NCI-H1436 (cell line): ENCODE measurements at places on chromosomes 12 and 14.

- DNase-seq: no peak
These were observed 117.7 kb downstream of the ADCK1 start for GRCh38 chr14:77917491-77918201.

GRCh38 chr12:21551841-21552465, 25.9 kb downstream of the SPX start:
- DNase-seq: no peak

DNA sequence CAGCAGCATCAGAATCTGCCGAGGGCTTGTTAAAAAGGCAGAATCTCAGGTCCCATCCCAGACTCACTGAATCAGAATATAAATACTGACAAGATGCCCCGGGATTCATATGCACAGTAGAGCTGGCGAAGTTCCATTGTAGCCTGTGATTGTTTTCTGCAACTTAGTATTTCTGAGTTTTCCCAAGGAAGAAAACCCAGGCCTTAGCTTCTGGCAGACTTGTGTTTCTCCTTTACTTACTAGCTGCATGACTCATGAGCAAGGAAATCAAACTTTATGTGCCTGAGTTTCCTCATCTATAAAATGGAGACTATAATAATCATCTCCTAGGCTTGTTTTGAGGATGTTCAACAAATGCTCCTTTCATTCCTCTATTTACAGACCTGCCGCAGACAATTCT, 278.5 kb upstream of the PLEKHG7 start:
- no peak for DNase-seq

DNA sequence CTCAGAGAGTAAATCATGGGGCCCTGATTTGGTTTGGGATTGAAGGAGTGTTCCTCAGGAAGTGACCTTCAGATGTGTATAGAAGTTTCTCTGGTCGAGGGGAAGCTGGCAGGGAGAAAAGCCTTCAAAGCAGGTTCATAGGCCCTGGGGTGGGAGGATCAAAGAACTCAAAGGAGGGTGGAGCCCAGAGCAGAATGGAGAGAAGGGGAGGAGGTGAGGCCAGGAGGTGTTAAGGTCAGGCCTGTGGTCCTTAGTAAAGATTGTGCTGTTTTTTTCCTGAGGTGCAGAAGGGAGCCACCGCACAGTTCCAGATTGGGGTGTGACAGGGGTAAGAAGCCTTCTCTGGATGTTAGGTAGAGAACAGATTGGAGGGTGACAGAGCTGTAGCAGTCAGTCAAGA, 9.7 kb upstream of the CFAP251 start:
- DNase-seq: no peak

- no peak for DNase-seq
These were observed 1.5 kb upstream of the POU6F1 start for GRCh38 chr12:51219322-51219721.

GRCh38 chr12:27554421-27555186, 30.6 kb downstream of the PPFIBP1 start:
- no peak for DNase-seq

GRCh38 chr12:62847709-62848108, 87.2 kb downstream of the PPM1H start:
- DNase-seq: no peak

GRCh38 chr12:61667676-61668075, 592.5 kb upstream of the USP15 start:
- DNase-seq: no peak

DNA sequence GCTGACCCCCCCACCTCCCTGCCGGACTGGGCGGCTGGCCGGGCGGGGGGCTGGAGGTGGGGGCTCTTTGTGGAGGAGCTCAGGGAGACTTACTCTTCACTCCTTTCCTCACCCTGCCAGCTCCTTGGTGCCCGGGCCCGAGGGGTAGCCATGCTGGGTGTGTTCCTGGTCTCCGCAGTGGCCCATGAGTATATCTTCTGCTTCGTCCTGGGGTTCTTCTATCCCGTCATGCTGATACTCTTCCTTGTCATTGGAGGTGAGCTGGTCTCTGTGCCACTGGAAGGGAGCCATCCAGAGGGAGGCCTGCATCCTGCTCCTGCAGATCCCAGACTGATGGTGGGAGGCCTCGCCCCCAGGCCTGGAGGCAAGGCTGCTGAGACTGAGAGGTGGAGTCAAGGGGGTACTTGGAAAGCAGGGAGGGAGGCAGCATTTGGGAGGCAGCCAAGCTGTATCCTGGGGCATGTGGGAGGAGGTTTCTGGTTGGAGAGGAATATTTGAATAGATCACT, 19.7 kb downstream of the SOAT2 start:
- DNase-seq: no peak

GRCh38 chr12:106149096-106149784, 10.5 kb upstream of the NUAK1 start:
- DNase-seq: no peak

GRCh38 chr12:57448669-57449068, 6.4 kb upstream of the INHBE start:
- DNase-seq: no peak

DNA sequence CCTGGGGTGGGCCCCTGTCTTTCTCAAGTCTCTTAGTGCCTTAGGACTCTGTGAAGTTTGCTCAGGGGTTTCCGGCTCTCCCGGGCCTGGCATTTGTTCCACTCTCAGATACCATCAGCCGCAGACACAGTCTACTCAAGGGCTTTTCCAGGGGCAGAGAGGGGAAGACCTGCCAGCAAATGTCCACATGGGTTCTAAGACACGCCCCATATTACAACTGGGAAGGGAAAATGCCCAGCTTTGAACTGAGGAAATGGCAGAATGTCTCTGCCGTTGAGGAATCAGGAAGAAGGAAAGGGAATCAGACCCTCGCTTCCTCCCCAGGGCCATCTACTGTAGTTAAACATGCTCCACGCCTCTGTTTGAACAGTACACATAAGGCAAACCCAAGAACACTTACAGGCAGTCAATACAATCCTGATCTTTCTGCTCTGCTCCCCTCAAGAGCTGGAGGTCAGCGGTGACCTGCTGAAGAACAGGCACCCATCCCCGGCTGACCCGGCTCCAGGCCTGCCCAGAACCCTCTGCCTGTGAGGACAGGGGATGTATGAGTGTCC, 7.9 kb downstream of the CCDC85C start:
- no peak for DNase-seq

GRCh38 chr12:102793921-102794320, 123.1 kb downstream of the PAH start:
- no peak for DNase-seq

GRCh38 chr12:32773691-32774090, 18.0 kb upstream of the YARS2 start:
- no peak for DNase-seq

- DNase-seq: no peak
These were observed 177.3 kb upstream of the NUDT4 start for GRCh38 chr12:93200291-93200917.

- DNase-seq: no peak
These were observed 42.6 kb downstream of the TMEM63C start for GRCh38 chr14:77224212-77224611.

GRCh38 chr12:60070552-60070951, 474.7 kb downstream of the SLC16A7 start:
- no peak for DNase-seq

DNA sequence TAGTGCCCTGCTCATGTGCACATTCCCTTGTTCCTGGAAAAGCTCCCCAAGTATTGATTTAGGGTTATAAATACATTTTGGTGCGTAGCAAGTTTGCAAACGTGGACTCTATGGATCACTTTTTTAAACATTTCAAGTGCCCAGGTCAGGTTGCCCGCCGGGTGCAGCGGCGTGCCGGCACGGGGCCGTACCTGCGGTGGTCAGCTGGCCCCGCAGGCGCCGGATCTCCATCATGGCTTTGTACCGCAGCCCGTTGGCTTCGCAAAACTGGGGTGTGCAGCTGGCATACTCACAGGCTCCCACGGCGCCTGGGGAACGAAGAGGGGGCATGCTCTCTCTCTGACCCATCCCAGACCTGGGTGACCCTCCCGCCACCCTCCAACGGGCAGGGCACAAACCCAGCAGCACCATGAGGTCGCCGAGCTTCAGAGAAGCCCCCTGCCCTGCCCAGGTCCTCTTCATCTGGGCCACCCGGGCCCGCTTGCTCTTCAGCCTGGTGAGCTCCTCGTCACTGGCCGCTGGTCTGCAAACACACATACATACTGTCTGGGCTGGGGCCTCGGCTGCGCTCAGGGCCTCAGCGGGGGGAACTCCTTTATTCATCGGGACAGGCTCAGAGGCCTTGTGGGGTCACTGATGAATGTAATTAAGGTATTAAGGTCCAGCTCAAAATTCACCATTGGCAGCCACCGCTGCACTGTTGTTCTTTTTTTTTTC, 35.1 kb downstream of the DHX37 start:
- no peak for DNase-seq

DNA sequence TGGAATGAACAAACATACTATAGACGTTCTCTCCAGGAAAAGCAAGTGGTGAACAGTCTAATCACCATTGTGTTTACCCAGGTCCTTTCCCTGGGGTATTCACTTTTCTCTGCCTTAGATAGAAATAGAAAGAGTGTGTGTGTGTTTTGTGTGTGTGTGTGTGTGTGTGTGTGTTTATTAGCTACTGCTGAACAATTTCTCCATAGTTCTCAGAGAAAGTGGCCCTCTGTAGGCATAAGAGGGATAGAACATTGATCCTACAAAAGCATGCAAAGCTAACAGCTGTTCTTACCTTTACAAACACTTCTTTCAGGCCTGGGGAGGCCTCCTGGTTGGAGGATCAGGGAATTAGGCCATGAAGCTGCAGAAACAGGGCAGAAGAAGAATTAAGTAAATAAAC, 665.7 kb upstream of the TBX3 start:
- DNase-seq: no peak

- no peak for DNase-seq
These were observed 121.4 kb downstream of the TRMT5 start for GRCh38 chr14:60859525-60859924.

DNA sequence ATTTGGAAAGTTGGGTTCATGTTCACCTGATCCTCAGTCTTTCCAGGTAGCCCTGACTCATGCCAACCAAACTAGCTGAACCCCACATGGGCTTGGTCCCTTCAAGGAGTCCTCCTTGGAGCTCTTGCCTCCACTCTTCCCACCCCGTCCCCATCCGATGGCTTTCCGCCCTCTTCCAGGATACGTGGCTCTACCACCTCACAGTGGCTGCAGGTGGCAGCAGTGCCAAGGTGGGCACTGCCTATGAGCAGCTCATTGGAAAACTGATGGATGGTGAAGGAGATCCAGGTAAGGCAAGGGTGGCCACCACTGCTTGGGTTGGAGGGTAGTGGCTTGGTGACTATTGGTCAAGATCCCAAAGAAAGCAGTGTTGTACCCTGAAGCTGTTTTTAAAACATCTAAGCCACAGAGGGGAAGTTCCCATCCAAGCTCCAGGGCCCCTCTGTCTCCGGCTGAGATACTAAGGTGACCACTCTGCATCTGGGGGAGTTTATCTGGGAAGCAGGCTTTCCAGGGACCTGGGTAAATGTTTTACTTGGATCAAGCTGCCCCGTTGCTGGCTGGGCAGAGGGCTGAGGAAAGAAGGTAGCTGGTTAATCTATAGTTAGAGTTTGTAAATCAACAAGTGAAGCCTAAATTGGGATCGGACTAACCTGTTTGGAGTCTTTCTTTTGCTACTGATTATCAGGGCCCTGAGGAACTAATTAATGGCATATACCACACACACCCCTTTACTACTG, 23.7 kb downstream of the PIGH start:
- DNase-seq: no peak

DNA sequence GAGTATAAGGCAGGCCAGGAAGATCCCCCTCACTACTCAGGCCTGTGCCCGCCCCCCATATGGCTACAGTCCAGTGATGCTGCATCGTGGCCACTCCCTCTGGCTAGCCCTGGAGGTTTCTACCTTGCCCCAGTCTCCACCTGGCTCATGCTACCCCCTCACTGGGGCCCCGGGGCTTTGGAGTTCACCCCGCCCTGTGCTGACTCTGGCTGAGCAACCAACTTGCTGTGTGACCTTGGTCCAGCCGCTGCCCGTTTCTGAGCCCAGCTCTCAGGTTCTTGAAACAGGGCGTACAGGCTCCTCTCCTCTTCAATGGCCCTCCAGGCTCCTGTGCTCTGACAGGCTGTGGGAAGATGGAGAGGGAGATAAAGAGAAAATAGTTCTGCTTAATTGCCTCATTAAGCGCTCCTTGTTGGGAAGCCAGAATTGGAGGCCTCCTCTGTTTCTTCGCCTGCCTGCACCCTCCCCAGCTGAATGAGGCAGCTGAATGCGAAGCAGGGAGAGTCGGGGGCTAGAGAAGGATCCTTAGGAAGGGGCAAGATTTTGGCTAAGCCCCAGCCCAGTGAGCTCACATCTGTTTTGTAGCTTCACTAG, 138.2 kb upstream of the NCOR2 start:
- DNase-seq: peak; percentile 36

DNA sequence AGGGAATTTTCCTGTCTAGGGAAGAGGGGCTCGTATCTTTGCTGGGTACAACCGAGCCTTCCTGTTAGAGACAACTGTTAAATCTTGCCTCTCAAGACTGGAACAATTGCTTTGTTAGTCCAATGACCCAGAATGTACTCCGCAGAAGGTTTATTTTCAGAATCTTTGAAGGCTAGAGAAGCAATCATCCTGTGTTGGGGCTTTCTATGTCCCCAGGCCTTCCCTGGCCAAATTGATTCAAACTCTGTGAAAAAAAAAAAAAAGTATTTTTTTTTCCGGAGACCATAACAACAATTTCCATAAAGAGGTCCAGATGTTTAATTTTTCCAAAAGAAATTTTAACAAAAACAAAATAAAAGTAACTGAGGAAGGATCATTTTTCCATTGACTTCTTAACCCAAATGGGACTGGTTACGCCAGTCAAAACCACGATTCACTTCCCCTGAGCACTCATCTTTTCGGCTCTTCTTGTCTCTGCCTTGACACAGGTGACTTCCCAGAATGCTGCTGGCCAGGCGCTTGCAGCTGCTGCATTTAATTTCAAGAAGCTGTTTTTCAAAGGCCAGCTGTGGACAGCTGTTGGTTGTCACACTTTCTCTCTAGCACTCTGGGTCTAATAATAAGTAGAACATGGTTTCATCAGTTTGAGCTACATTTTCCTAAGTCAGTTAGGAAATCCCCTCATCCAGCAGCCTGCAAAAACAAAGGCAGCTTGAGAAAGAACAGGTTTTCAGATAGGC, 81.6 kb upstream of the MANSC4 start:
- no peak for DNase-seq

DNA sequence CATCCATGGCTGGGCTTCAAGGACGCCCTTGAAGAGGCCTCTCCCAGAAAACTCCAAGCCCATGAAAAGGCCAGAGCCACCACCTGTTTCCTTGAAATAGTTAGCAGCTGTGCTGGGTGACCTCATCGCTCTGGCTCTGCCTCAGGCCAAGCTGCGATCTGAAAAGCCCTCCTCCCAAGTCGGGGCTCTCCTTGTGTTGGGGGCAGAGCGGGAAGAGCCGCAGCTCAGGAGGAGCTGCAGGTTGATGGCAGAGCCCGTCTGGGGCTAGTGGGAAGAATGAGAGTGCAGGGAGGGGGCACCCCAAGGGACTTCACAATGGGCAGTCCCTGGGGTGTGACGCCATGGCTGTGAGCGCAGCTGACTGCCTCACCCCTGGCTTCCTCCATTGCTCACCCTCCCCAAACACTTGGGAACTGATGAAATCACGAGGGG, 50.0 kb upstream of the STON2 start:
- peak; percentile 68 for DNase-seq

GRCh38 chr12:123085730-123086487, 65.0 kb downstream of the PITPNM2 start:
- peak; percentile 42 for DNase-seq

- no peak for DNase-seq
These were observed 56.4 kb upstream of the RNU6-8 start for GRCh38 chr14:32259368-32260013.

- DNase-seq: no peak
These were observed 2.1 kb downstream of the MLH3 start for GRCh38 chr14:75049136-75049535.

- DNase-seq: no peak
These were observed 36.7 kb upstream of the PITPNM2 start for GRCh38 chr12:123187637-123188036.
